ENCODE measurements at places on chromosomes 5 and 9. TPM values are rescaled to one million over a fixed set of nuclear protein-coding genes. Genes with fewer than 3 reads are reported as not detected.

DNA sequence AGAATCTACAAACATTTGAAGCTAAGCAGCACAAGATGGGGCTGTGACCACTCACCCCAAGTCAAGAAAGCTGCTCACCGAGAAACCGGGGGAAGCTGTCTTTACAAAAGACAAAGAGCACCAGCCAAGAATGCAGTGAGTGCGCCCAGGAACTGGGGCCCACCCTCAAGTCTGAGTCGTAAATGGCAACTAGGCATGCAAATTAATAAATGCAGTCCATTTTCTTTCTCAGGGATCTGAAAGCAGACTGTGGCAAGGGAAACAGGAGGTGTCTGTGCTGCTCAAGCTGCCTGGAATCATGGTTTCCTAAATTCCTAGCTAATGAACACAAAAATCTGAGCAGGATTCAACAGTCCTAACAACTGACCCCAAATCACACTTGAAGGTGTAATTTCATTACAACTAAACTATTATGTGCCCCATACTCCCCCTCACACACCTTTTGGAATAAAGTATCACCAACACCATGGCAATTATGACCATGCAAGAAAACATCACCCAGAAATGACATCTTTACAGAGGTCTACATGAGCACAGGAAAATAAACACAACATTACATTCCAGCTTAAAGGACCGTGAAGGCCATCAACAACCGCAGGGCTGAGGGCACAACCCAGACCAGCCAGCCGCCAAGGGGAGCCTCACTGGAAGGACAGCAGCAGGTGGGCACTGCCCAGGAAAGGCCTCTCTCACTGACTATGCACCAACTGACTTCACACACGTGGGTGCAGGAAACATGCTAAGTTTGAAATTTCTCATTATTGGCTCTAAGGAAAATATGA, 17.6 kb downstream of the NSUN2 start:
- peak; percentile 22 for DNase-seq

GRCh38 chr9:119091074-119091473, 278.2 kb downstream of the BRINP1 start:
- DNase-seq, result peak; percentile 33

DNA sequence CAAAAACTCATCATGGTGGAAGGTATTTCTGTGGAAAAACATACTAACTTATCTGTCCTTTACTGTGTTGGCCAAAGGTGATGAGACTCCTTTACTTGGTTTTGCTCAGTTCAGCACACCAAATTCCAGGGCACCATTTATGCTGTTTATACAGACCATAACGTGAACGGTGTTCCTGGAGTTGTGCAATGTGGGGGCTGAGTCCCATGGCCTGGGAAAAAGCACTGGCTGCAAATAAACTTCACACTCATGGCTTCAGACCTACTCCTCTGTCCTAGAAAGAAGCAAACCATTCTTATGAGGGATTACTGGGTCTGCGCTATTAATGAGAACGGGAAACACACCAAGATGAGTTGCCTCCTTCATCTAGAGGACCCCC, 10.4 kb downstream of the FREM1 start:
- DNase-seq, result no peak

- DNase-seq, result peak; percentile 48
Observed at GRCh38 chr9:111897601-111898137, 1.1 kb downstream of the UGCG start.

- peak; percentile 22 for DNase-seq
Observed at GRCh38 chr9:21316860-21317259, 11.7 kb upstream of the IFNA5 start.

DNA sequence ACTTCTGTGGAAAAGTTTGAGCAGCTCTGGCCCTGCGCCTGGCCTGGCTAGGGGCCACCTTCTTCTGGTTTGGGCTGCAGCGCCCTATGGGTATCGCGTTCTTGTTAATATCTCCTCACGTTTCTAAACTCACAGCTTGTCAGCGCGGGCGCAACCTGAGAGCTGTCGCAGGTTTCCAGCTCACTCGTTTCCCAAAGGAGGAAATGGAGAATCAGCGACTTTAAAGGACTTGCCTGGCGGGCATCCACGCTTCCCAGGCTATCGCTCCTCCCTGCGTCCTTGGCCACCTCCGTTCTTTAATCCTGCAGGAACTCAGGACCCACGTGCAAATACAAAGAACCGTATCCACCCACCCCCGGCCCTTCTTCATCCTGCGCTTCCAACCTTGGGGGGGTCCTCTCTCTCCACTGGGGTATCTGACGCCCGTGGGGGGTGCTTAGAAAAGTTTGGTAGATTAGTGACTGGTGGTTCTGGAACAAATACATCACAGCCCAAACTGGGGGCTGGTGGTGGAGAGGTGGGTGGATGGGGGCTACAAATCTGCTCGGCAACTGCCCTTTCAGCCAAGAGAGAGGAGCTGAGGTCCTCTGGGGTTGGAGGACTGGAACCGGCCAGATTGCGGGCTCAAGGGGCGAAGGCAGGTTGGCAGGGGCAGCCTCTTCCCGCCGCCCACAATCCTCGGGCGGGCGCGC, 578 bp upstream of the PSAT1 start:
- peak; percentile 69 for DNase-seq

The CENPK gene
- 23.9 TPM for polyA plus RNA-seq

DNA sequence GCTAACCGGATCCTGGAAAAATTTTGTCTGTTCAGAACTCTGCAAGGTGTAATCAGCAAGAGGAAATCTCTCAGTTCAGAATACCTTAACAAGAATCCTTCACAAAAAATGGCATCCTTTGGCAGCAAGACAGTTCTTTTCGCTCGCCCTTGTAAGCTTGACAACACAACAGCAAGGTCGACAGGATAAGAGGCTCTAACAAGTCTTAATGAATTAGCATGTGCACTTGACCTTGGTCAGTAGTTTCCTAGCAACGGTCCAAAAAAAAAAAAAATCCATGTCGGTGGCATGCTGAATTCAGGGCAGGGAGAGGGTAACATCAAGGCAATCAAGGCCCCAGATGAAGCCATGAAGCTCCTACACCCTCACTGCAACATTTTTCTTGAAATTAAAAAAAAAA, 172.8 kb downstream of the APBA1 start:
- DNase-seq, result no peak

DNA sequence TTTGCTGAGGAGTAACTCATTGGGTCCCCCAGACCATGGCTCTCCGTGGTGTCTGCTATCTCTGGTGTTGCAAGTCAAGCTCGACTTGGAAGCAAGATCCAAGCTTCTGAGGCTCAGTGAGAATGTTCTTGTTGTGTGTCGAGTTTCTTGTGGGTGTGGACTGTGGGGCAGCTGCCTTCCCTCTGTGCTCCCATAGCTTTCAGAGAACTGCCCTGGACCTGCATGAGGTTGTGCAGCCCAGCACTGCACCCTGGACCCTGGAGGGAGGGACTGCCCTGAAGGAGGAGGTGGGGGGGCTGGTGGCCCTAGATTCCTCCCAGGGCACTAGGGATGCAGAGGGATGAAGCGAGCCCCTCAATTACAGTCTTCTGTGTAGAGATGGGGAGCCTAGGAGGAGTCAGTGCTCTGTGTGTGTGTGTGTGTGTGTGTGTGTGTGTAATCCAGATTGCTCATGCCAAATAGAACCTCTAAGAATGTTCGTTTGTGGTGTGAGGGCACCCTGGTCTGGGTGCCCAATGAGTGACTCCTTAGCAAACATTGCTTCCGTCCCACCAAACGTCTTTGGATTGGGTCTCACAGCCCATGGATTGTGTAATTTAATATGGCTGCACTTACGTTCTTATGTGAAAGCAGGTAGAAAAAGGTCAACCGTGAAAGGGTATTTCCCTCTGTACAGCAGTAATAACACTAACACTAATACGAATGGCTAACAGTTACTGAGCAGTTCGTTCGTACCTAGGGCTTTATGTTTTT, 143.3 kb upstream of the LMX1B start:
- DNase-seq, result peak; percentile 49

DNA sequence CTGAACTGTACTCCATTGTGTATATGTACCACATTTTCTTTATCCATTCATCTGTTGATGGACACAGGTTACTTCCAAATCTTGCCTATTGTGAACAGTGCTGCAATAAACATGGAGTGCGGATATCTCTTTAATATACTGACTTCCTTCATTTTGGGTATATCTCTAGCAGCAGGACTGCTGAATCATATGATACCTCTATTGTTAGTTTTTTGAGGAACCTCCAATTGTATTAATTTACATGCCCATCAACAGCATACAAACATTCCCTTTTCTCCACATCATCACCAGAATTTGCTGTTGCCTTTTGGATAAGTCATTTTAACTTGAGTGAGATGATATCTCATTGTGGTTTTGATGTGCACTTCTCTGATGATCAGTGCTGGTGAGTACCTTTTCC, 81.8 kb upstream of the FAM120A start:
- DNase-seq, result no peak

The RAB24 gene
- 28.9 TPM for polyA plus RNA-seq

DNA sequence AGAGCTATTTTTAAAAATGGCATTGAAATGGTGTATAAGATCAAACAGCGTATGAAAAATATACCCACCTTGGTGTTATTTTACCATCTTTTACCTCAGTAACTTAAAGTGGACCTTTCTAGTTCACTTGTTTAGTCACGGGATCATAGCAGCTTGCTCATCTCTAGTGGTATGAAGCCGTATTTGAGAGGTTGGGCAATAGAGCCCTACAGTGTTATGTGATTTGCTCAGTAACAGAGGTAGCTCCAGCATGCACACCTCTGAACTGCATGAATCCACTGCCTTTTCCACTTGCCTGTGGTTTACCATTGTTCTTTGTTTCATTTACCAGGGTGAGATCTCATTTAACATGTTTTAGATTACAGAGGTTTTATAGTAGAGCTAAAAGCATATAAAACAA, 134.4 kb downstream of the ATG10 start:
- peak; percentile 53 for DNase-seq

The FOXD4L6 gene
- polyA plus RNA-seq, result not detected

All from GM23248 (cell line).